ENCODE measurements at places on chromosomes 4 and X. TPM values are rescaled to one million over a fixed set of nuclear protein-coding genes. Genes with fewer than 3 reads are reported as not detected.

MAGEB17 gene
- not detected for total RNA-seq

TCEAL3 gene
- total RNA-seq, result 57.2 TPM

ADH1A gene
- total RNA-seq, result not detected

RASSF6 gene
- not detected for total RNA-seq

GRCh38 chrX:19152762-19153161 lies 30.5 kb upstream of the ADGRG2 start:
- DNase-seq, result no peak

DNA sequence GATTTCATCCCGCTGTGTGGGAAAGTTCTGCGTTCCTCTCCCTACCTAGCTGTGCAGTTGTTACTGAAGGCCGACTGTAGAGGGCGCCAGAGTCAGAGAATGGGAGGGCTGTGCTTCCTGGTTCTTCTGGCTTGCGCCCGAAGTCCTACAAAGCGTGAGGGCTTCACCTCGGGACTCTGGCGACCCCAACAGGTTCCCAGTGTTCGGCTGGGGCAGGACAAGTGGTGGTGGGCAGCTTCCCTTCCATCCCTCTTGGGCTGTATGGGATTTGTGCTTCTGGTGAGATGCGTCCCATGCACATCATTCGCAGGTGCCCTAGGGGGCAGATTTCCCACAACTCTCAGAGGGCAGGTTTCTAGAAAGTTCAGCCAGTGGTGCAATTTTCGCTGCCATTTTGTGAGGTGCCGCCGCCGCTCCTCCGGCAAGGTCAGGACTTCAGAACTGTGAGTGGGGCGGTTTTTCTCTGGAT lies 27.3 kb downstream of the CT45A1 start:
- DNase-seq, result no peak

DNA sequence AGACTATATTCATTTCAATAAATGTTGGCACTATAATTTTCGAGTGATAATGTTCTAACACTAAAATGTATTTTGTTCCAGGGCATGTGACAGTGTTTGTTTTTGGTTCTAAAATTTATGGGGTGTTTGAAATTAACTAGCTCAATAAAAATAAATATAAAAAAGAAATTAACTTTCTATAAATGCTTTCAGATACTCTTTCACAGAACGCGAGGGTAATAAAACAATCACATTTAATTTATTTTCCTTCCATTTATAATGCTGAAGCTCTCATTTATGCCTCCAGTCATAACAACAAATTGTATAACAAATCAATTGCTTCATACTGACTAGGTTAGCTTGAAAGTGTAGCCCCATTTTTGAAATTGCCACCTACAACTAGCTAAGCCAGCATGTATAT lies 122.4 kb upstream of the GPM6A start:
- no peak for DNase-seq

- DNase-seq, result no peak
These were observed 24.5 kb downstream of the RBMX start for GRCh38 chrX:136856050-136856449.

DNA sequence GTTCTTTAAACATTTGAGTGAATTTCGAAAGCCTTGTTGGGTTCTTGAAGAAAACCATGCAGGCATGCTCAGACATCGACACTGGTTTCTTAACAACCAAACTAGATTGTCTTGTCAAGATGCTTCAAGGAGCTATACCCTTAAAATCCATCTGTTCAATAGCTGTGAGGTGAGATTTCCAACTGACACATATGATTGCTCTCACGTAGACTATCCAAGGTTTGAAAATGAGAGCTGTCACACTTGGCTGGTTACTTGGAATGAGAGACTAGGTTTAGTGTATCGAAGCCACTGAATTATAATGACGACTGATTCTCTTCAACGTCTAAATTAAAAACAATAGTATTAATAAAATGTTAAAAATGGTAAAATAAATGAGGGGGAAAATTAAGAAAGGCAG lies 2725.5 kb downstream of the ARAP2 start:
- DNase-seq, result no peak

- peak; percentile 13 for DNase-seq
These were observed 894.0 kb upstream of the FRG1 start for GRCh38 chr4:189046642-189047041.

- DNase-seq, result no peak
These were observed 9.8 kb downstream of the SCFD2 start for GRCh38 chr4:53355930-53356521.

GRCh38 chr4:124713185-124713592 lies 657 bp upstream of the ANKRD50 start:
- peak; percentile 50 for DNase-seq

GRCh38 chrX:15301924-15302323 lies 13.5 kb downstream of the ASB11 start:
- DNase-seq, result no peak
